Lung microvascular endothelial cell (primary cell): ENCODE measurements at places on chromosomes 5 and 9.
A peak's percentile ranks its signal among the peaks of the same experiment; 100 is the strongest.

DNA sequence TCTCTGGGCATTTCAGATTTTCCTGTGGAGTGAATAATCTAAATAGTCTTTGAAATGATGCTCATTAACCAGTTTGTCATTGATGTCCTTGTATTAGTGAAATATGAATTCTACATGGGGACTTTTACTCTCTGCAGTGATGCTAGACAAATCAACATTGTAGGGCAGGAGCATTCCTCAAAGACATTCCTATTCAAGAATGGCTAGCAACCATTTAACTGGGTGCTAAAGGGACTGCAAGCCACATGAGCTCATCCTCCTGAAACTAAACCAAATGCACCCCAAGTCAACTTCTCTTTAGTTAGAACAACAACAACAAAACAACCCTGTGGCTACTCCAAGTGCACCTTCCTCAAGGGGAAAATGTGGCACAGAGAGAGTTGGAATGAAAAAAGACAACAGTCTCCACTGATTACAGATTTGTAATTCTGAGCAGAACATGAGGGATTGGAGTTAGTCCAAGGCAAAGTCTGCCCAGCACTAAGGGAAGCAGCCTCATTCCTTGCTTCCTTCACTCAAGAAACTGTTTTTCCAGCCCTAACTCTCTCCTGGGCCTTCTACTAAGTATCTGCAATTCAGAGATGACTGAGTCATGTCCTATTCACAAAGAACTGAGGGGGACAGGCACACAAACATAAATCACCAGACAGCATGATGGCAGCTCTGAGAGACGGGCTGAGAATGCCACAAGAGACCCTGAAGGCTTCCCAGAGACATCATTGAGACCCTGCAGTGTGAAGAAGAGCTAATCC, 82.0 kb upstream of the WWC1 start:
- no peak for DNase-seq

DNA sequence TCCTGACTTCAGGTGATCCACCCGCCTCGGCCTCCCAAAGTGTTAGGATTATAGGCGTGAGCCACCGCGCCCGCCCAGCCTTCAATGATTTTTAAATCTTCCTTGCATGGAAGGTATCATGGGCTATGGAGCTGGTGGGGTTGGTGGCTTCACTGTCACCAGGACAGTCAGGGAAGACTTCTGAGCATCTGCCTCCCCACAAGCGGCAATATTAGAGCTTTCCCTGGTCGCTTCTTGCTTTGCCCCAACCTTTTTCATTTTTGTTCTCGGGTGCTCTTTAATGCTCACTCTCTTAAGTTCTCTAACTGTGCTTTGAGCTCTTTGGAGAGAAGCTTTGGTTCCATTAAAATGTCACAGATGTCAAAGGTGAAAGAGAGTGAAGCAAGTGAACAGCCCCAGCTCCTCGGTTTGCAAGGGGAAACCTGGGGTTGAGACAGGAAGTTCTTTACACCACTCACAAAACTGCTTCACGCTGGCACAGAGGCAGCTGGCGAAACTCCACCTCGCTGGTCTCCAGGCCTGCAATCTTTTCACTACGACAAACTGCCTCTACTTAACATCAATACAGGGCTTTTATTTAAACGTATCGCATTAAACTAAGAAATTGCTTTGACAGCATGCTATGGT, 142.5 kb upstream of the RETREG1 start:
- no peak for DNase-seq

GRCh38 chr9:14935964-14936363, 25.7 kb upstream of the FREM1 start:
- no peak for DNase-seq

DNA sequence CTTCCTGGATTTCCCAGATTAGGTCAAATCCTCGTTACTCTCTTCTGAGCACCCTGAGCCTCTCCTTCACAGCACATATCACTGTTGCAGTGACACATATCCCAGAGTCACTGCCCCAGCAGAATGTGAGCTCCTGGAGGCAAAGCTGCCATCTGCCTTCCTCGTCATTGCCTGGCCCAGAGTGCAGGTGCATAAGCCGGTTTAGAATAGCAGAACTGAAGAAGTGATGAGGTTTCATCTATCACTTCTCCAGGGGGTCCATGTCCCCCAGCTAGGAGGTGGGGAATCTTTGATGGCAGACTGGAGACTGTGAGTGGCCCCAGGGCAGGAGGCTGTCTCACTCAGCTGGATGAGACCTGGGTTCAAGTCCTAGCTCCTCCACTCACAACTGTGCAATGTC, 25.8 kb downstream of the NIPAL4 start:
- DNase-seq = no peak

DNA sequence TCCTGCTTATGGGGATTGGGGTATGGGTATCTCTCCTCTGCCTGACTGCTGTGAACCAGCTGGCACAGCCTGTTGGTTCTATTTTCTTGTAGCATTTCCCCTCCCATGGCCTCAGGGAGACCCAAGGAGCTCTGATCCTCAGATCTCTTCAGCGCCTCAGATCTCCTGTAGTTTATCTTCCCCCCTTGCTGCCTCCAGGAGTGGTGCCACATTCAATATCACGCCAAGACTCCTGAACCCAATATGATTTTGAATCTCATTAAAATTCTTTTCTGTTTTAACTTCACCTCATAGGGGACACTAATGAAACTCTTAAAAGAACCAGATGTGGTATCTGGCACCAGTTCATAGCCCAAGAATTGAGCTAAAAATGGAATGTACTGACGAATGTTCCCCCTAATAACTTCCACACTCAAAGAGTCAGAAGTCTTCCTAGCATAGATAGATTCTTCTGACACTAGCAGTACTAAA, 59.6 kb upstream of the LIFR start:
- no peak for DNase-seq

DNA sequence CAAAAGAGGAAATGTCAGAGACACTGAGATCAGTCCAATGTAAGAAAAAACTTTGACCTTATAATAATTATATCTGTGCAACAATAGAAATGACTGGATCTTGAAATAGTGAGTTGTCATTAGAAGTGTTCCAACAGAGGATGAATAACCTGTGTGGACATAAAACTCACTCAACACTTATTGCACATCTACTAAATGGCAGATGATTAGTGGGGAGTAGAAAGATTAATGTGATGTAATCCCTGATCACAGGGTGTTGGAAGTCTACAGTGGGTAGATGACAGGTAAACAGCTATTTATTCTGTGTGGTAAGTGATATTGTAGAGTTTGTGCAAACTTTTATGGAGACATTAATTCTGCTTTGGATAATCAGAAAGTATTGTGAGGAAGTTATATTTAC, 177.3 kb upstream of the HMHB1 start:
- no peak for DNase-seq

DNA sequence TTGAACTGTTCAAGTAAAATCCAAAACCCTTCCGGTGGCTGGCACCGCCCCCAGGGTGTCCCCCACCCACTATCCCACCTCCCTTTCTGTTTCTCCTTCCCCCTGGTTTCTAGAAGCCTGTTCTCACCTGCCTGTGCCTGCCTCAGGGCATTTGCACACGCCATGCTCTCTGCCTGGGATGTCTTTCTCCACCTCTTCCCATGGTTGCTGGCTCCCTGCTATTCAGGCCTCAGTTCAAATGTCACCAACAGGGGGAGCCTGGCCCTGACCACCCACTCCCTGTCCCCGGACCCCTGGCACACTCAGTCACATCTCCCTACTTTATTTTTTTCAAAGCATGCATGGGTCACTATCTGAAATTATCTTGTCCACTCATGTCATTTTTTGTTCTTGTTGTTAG, 39.9 kb upstream of the EEIG1 start:
- DNase-seq = no peak

DNA sequence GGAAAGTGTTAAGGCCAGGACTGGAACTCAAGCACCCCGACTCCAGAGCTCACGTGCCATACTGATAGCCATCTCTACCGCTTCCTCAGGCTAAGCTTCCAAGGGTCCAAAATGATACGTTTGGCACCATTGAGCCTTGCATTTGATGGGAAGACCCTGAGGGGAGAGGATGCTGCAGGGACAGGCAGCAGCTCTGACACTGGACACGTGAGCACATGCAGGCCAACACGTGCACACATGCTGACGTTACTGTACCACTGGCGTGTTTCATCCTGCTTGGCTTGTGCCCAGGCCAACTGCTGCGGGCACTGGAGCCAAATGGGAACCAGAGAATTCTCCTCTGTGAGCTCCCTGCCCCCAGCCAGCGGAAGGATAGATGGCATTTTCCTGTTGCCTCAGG, 5.2 kb downstream of the FAT2 start:
- DNase-seq = peak; percentile 3

DNA sequence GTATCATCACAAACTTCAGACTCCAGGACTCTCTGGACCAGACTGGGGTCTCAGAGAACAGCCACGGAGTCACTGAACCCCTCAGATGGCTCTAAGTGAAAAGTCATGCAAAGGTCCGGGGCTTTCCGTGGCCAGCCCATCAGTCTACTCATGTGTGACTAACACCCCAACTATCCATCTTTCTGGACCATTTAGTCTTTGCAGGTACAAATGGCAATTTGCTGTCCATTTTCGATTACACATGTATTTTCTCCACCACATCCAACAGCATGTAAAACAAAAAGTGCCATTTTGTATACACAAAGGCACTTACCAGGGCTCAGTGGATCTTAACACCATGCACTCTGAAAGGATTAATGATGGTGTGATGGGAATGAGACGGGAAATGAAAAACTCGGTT, 387.7 kb downstream of the BNC2 start:
- DNase-seq = no peak

DNA sequence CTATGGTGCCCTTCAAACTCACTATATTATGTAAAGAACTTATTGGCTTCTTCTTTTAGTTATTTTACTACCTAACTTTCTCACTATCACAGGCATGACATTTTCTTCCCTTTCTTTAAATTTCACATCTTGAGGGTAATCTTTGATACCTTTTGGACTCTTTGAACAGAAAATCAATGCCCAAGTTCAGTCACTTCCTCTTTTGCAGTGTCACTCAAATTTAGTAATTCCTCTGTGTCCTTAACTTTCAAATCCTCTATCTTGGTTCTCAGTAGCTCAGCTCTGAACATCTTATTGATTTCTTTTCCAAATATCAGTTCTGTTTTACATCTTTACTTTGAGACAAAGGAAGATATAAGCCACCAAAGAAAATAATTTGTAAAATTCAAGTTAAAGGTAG, 25.5 kb downstream of the CNTLN start:
- DNase-seq = no peak

DNA sequence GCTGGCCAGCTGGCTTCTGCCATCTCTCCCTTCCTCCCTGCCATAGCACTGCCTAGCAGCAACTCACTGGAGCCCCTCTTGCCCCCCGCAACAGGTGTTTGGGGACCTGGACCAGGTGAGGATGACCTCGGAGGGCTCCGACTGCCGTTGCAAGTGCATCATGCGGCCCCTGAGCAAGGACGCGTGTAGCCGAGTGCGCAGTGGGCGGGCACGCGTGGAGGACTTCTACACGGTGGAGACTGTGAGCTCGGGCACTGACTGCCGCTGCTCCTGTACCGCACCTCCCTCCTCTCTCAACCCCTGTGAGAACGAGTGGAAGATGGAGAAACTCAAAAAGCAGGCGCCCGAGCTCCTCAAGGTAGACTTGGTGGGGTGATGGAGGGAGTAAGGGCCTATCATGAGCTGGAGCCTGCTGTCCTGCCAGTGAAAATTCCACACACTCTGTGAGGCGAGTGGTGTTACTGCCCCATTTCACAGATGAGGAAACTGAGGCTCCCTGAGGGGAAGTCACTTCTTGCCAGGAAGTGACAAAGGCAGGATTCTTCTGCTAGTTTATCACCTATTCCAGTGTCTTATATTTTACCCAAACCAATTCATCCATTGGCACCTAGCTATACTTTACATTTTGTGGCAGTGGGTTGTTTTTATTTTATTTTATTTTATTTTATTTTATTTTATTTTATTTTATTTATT, 10.1 kb downstream of the OLFML2A start:
- DNase-seq = no peak

DNA sequence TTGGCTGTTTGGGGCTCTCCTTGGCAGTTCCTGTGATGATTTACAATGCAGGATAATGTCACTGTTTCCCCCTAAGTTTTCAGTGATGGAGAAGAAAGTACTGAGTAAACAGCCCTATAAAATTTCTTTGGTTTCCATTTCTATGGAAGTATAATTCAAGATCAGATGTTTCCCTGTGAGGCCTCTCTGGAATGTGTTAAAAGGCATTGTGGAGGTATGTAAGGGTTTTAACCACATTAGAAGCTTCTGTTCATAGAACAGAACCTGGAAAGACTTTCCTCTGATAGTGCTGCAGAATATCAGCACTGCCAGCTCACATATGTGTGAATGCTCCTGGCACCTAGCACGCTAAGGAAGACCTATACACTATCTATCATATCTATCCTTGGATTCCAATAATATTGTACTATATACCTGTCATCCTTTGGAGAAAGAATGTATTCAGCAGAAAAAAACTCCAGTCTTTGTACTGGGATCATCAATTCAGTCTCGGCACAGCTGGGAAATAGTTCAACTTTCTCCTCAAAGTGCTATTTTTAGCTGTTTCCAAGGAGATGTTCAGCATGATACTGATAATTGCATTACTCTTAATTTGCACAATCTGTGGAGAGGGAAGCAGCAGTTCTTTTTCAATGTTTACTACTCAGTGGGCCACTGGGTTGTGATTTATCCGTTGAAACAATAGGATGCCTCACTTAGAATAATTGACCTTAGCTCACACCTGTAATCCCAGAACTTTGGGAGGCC, 21.9 kb downstream of the TTC1 start:
- no peak for DNase-seq

GRCh38 chr5:90941002-90941720, 382.6 kb downstream of the ADGRV1 start:
- DNase-seq = no peak

GRCh38 chr9:14633148-14633547, 60.1 kb downstream of the ZDHHC21 start:
- no peak for DNase-seq
